HFFc6 (cell line): ENCODE measurements at places on chromosomes 11 and 22. TPM values are rescaled to one million over a fixed set of nuclear protein-coding genes. Genes with fewer than 3 reads are reported as not detected.

KRTAP5-11 gene
- total RNA-seq, result not detected in 3 replicates

APOBEC3C gene
- total RNA-seq, result 43.9 to 82.8 TPM (median 48.0 TPM) in 3 replicates

SLN gene
- total RNA-seq, result not detected in 3 replicates

FAM83F gene
- total RNA-seq, result not detected in 3 replicates

EIF3D gene
- 163 to 173 TPM (median 171 TPM) in 3 replicates for total RNA-seq

OR52E8 gene
- not detected in 3 replicates for total RNA-seq

CRYBA4 gene
- not detected in 3 replicates for total RNA-seq

ADAMTS15 gene
- 0.13 and 1.1 TPM in 2 replicates for total RNA-seq

NAGA gene
- total RNA-seq, result 19.0 and 19.5 TPM in 2 replicates

C11orf87 gene
- 0.07 to 0.26 TPM (median 0.07 TPM) in 3 replicates for total RNA-seq

MMP12 gene
- total RNA-seq, result 0.24 to 0.69 TPM (median 0.26 TPM) in 3 replicates

RIMBP3C gene
- total RNA-seq, result 0.44 to 0.60 TPM in 2 of 3 replicates, not detected in the other

QSER1 gene
- total RNA-seq, result 22.1 to 26.4 TPM (median 26.2 TPM) in 3 replicates

RASSF10 gene
- not detected in 3 replicates for total RNA-seq

MS4A15 gene
- not detected in 3 replicates for total RNA-seq

- no peak overlapping the region for H3K4me3 ChIP-seq
- DNase-seq, result no peak
- peaks cover 28% of the 10 kb centered on the region for H3K4me1 ChIP-seq
Observed at GRCh38 chr11:63532799-63533475, 3.7 kb upstream of the PLAAT4 start.

GRCh38 chr22:33919391-33920196, 682 bp downstream of the LARGE1 start:
- no peaks in the 10 kb centered on the region for H3K36me3 ChIP-seq
- peak; percentile 27 for DNase-seq
- H3K27ac ChIP-seq, result peak overlapping the region; percentile 22

- no peak for DNase-seq
- peaks cover 54% of the 10 kb centered on the region for H3K4me1 ChIP-seq
- H3K36me3 ChIP-seq, result peaks cover 4% of the 10 kb centered on the region; the same call in 1 of the 2 replicates
- H3K27me3 ChIP-seq, result peaks cover 2% of the 10 kb centered on the region
Observed at GRCh38 chr11:122746050-122746478, 90.5 kb downstream of the UBASH3B start.

- H3K4me3 ChIP-seq, result no peak overlapping the region
- H3K27me3 ChIP-seq, result peaks cover 3% of the 10 kb centered on the region; the same call in 1 of the 2 replicates
- no peak overlapping the region for H3K27ac ChIP-seq
- DNase-seq, result no peak
- H3K4me1 ChIP-seq, result no peaks in the 10 kb centered on the region
Observed at GRCh38 chr22:47612311-47612910, 850.0 kb downstream of the TBC1D22A start.

GRCh38 chr11:32705309-32706033, 89.0 kb downstream of the CCDC73 start:
- no peak overlapping the region for H3K27ac ChIP-seq
- H3K4me3 ChIP-seq, result no peak overlapping the region
- no peaks in the 10 kb centered on the region for H3K36me3 ChIP-seq
- H3K4me1 ChIP-seq, result peaks cover 32% of the 10 kb centered on the region
- DNase-seq, result no peak

GRCh38 chr22:23697031-23697970, 6.5 kb downstream of the RGL4 start:
- no peak for DNase-seq
- peaks cover 14% of the 10 kb centered on the region; the same call in 1 of the 2 replicates for H3K36me3 ChIP-seq
- no peak overlapping the region for H3K4me3 ChIP-seq

- no peak for DNase-seq
- H3K4me3 ChIP-seq, result no peak overlapping the region
- H3K27ac ChIP-seq, result no peak overlapping the region; the same call in 1 of the 2 replicates
Observed at GRCh38 chr11:78806214-78807004, 231.7 kb upstream of the NARS2 start.

DNA sequence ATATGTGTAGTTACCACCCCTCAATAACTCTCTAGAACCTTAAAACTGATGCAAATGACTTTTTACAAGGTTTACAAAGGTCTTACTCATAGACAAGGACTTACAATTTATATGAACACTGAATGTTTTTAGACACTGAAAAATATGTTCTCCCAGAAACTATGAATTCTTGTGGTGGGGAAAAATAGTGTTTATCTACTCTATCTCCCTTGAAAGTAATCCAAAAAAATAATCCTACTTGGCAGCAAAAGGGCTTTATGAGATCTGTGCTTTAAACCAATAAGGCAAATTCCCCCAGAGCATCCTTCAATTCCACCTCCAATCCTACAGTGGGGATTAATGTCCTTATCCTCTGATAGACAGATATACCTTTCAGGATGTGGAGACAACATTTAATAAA, 1984.1 kb upstream of the RAG2 start:
- H3K36me3 ChIP-seq, result no peaks in the 10 kb centered on the region
- no peak overlapping the region for H3K27ac ChIP-seq
- no peak for DNase-seq
- H3K4me1 ChIP-seq, result no peaks in the 10 kb centered on the region
- H3K4me3 ChIP-seq, result no peak overlapping the region

DNA sequence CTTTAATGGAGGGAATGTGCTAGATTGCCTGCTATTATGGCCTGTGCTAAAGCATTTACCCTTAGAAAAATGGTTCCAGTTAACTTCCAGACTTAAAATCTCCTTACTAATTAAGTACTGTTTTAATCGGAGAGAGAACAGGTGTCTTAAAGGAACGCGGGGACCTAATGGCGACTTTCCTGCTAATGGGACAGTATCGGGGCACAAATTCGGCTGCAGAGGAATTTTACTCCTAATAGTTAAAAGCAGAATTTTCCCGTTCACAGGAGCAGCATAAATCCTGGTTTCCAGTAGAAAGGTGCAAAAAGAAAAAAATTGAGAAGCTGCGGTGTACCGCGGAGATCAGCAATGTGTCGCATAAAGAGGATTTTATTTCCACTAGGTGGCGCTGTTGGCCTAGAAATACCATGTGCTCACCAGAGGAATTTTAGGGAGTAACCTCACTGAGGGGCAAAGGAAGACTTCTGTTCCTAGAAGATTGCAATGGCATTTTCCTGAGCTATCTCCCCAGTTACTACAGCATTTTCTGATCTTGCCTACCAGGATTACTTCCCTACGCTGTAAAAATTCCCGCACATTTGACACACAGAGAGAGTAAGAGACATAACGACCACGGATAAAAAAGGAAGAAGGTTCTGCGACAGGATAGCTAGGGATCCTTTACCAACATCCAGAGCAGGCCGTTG, 44.5 kb downstream of the ZNF280B start:
- DNase-seq, result peak; percentile 43
- no peak overlapping the region for H3K4me3 ChIP-seq
- no peaks in the 10 kb centered on the region for H3K36me3 ChIP-seq
- peaks cover 8% of the 10 kb centered on the region for H3K27me3 ChIP-seq

DNA sequence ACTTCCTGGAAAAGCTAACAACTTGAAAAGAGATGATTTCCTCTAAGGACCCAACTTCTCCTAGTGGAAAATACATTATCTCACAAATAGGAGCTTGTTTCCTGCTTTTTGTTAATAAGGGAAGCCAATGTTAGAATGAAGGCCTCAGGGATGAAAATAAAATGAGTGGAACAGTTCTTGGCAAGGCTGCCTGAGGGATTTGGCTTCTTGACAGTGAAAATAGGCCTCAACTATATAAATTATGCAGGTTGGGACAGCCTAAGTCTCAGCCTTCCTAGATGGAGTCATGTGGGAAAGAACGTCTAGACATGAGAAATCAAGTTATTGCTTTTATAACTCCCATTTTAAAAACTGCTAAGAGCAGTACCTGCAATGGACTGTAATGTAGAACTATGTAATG, 92.8 kb upstream of the FIBIN start:
- no peak overlapping the region for H3K27ac ChIP-seq
- DNase-seq, result no peak
- H3K4me3 ChIP-seq, result no peak overlapping the region
- no peaks in the 10 kb centered on the region for H3K27me3 ChIP-seq
- H3K36me3 ChIP-seq, result no peaks in the 10 kb centered on the region

GRCh38 chr22:40302149-40302548, 44.2 kb upstream of the ADSL start:
- H3K36me3 ChIP-seq, result peaks cover 20% of the 10 kb centered on the region
- H3K27me3 ChIP-seq, result no peaks in the 10 kb centered on the region
- peaks cover 6% of the 10 kb centered on the region for H3K4me1 ChIP-seq
- no peak overlapping the region for H3K27ac ChIP-seq
- no peak for DNase-seq

- H3K4me1 ChIP-seq, result peaks cover 48% of the 10 kb centered on the region
- no peak overlapping the region for H3K27ac ChIP-seq
- H3K36me3 ChIP-seq, result no peaks in the 10 kb centered on the region
- no peak for DNase-seq
- no peak overlapping the region for H3K4me3 ChIP-seq
Observed at GRCh38 chr11:123203934-123204333, 8.9 kb upstream of the CLMP start.

GRCh38 chr11:8049084-8049483, 31.9 kb upstream of the TUB start:
- no peaks in the 10 kb centered on the region for H3K36me3 ChIP-seq
- DNase-seq, result no peak
- no peak overlapping the region for H3K27ac ChIP-seq
- H3K4me1 ChIP-seq, result no peaks in the 10 kb centered on the region
- H3K4me3 ChIP-seq, result no peak overlapping the region

DNA sequence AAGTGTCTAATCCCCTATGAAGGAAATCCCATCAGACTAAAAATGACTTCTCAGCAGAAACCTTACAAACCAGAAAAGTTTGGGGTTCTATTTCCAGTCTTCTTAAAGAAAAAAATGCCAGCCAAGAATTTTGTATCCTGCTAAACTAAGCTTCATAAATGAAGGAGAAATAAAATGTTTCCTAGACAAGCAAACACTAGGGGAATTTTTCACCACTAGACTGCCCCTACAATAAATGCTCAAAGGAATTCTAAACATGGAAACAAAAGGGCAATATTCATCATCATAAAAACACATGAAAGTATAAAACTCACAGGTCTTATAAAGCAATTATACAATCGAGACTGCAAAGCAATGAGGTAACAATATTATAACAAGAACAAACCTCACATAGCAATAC, 124.3 kb downstream of the PLEKHA7 start:
- H3K4me1 ChIP-seq, result peaks cover 15% of the 10 kb centered on the region
- H3K27ac ChIP-seq, result no peak overlapping the region
- H3K4me3 ChIP-seq, result no peak overlapping the region
- H3K27me3 ChIP-seq, result peaks cover 5% of the 10 kb centered on the region
- DNase-seq, result no peak

GRCh38 chr11:122833846-122834464, 4.3 kb upstream of the CRTAM start:
- DNase-seq, result no peak
- H3K27me3 ChIP-seq, result peaks cover 9% of the 10 kb centered on the region
- H3K36me3 ChIP-seq, result no peaks in the 10 kb centered on the region
- no peak overlapping the region for H3K27ac ChIP-seq

DNA sequence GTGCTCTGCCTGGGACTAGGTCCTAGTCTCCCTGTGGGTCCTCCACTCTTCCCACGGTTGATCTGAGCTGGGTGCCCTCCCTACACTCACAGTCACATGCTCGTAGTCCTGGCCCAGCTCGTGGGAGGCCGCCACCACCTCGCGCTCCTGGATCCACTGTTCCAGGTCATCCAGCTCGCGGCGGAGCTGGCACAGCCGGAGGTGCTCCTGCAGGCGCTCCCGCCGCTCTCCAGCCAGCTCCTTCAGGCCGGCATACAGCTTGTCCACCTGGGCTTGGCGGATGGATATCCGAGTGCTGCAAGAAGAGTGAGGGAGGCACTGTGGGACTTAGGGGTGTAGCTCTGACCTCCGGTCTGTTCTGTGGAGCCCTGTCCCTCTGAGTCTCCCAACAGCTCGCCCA, 14.8 kb upstream of the RBM4B start:
- no peaks in the 10 kb centered on the region for H3K4me1 ChIP-seq
- H3K4me3 ChIP-seq, result no peak overlapping the region
- H3K27me3 ChIP-seq, result peaks cover 9% of the 10 kb centered on the region
- H3K27ac ChIP-seq, result no peak overlapping the region
- no peaks in the 10 kb centered on the region for H3K36me3 ChIP-seq

DNA sequence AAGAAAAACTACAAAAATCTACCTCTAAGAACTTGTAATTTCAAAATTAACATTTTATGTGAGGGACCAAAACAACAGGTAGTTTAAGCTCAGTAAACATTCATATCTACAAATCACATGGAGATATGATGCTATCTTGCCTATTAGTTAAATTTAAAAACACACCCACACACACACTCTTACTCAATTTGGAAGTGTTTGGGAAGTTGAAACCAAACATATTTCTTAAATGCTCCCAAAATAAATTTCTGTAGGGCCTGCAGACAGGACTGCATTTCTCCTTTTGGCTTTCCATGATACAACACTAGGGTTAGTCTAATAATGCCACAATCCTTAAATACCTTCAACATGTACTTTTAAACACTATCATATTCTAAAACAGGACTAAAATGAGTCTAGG, 7.0 kb downstream of the PITPNB start:
- no peak overlapping the region for H3K4me3 ChIP-seq
- no peaks in the 10 kb centered on the region for H3K27me3 ChIP-seq
- peaks cover 54% of the 10 kb centered on the region for H3K4me1 ChIP-seq

DNA sequence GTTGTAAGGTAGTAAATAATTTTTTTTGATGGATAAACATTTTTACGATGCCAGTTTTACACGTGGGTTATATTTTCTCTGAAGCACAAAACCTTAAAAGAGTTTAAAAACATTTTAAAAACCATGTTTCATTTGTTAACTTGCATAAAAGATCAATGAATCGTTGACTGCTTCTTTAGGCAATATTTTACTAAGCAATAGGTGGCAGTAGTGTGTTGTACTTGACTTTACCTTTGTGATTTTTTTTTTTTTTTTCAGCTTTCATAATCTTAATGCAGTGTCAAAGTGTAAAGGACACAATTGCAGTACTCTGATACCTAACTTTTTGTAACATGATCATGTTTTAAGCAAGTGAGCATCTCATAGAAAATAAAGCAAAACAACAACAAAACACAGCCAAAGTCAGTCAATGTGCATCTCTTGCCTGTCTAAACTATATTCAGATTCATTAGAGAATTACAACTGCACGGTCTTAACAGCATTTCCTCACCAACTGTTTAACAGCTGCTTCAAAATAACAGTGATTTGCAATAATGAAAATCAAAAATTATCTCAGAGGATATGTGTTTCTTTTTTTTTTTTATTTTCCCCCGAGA, 27.7 kb downstream of the DNAJC24 start:
- no peak overlapping the region for H3K4me3 ChIP-seq
- no peaks in the 10 kb centered on the region for H3K4me1 ChIP-seq
- H3K36me3 ChIP-seq, result peaks cover 10% of the 10 kb centered on the region
- H3K27me3 ChIP-seq, result no peaks in the 10 kb centered on the region
- peak; percentile 12 for DNase-seq
- H3K27ac ChIP-seq, result no peak overlapping the region

GRCh38 chr11:30652801-30653200, 66.6 kb upstream of the MPPED2 start:
- DNase-seq, result no peak
- H3K36me3 ChIP-seq, result no peaks in the 10 kb centered on the region
- H3K4me3 ChIP-seq, result no peak overlapping the region
- H3K27ac ChIP-seq, result no peak overlapping the region
- no peaks in the 10 kb centered on the region for H3K4me1 ChIP-seq

GRCh38 chr11:121368364-121369240, 76.0 kb downstream of the SC5D start:
- no peak overlapping the region for H3K4me3 ChIP-seq
- H3K36me3 ChIP-seq, result no peaks in the 10 kb centered on the region
- DNase-seq, result no peak
- peaks cover 13% of the 10 kb centered on the region for H3K27me3 ChIP-seq
- no peak overlapping the region for H3K27ac ChIP-seq
- H3K4me1 ChIP-seq, result no peaks in the 10 kb centered on the region
